ENCODE measurements at places on chromosomes 16 and 17.

GRCh38 chr17:79811011-79811867 is 14.4 kb upstream of the CBX8 start:
- no peak for DNase-seq

- DNase-seq, result no peak
These were observed 222.8 kb upstream of the TNRC6C start for GRCh38 chr17:77735566-77736198.

GRCh38 chr16:29116980-29117379 is 132.1 kb downstream of the LAT start:
- no peak for DNase-seq

DNA sequence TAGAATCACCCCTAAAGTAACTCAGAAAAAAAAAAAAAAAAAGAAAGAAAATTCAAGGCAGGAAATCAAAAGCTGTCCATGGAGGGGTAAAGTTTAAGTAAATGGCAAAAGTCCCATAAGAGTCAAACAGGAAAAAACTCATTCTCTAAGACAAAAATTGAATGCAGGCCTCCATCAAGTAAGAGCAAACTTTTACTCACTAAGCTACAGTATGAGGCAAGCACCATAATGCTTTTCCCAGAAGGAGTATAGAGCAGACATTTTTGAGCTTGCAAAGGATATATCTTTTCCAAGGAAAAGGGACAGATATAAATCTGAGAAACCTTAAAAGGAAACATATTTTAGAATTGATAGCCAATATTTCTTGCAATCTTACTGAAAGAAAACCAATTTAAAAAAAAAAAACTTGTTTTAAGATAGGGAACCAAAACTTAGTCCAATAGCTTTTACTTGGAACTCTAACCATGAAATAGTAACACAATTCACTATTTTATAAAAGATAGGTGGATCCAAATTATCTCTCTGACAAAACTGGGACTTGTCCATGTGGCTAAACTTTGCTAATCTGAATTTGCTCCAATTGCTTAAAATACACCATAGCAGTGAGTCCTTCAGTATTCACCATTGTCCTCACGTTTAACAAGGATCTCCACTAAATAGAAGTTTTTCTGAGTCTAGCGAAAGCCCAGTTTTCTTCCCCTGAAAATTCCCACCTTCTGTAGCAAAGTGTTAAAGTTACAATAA is 99.8 kb downstream of the CDH11 start:
- DNase-seq, result no peak

DNA sequence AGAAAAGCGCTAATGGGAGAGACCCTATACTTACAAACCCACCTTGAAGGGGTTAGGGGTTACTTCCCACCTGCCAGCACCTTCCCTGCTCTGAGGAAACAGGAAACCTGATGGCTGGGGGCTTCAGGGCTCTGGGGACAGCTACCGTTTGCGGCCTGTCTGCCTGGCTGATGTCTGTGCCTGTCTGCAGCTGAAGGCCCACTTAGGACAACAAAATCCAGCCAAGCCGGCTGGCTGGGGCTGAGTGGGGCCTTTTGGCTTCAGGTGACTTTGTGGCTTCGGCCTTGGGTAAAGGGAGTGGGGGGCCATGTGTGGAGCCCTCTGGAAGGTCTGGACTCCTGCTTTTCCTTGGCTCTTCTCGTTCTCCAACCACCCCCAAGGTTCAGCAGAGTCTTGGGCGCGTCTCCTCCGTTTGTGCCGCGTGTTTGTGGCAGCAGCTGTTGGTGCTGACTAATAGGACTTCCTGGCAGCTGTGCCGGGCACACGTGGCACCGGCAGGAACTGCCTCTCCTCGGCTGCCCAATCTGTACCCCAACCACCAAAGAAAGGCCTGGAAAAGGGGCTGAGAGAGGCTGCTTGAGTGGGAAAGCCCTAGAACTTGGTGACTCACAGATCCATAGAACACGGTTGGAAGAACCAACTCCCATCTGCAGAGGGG is 186.7 kb downstream of the MSI2 start:
- no peak for DNase-seq

DNA sequence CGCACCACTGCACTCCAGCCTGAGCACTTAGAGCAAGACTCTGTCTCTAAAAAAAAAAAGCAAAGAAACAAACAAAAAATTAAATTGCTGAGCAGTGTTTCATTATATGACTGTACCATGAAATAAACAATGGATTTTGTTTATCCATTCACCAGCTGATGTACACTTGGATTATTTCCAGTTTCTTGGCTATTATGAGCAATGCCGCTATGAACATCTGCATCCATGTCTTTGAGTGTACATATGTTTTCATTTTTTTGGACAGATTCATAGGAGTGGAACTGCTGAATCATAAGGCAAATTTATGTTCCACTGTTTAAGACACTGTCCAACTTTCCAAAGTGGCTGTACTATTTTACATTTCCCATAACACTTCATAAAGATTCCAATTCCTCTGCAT is 8.0 kb downstream of the RNF157 start:
- no peak for DNase-seq
